MG63 (cell line): ENCODE measurements at places on chromosomes 3 and 15.

DNA sequence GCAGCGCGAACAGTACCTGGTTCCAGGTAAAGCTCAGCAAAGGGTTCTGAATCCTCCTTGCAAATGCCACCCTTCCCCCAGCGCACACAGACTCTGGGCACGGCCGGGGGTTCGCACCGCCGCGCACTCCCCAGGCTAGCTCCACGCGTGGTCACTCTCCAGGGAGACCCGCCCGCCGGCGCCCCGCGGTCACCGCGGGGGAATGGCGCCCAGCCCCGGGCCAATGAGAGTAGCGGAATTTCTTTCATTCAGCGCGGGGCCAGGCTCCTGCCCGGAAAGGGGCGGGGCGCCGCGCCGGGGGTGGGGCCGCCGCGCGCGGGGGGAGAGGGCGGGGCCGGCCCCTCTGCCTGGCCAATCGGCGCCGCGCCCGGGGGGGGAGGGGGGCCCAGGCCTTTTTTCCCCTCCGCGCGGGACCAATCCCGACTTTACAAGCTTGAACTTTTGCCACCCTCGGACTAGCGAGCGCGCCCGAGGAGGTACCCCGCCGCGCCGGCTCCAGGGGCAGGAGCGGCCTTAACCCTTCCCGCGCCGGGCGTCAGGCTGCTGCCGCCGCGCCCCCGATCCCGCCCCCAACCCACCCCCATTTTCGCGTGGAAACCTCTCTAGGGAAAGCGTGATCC, 1.1 kb upstream of the SMAD6 start:
- peak; percentile 98 for DNase-seq

DNA sequence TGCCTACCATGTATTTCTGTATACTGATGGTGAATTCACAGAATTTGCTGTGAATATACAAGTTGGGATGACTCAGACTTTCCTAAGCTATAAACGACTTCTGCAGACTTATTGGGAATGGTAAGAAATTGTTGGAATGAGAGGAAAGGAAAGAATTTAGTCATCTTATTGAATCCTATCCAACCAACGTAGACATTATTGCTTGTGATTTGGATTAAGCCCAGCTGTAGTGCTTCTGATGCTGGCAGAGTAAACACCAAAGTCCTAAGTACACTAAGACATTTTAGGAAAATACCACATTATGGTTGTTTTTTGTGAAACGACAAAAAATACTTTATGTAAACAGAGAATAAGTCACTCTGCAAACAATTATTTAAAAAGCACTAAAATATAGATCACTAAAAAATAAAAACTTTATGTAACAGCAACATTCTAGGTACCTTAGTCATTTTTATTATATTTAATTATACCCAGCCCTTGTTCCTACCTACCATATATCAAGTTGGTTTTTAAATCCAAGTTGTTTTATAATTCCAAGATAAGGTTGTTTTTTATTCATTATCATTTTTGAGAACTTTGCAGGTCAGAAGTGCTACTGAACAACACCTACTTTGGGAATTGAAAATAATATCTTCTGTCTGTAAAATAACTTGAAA, 99.2 kb upstream of the MLF1 start:
- DNase-seq, result peak; percentile 14

DNA sequence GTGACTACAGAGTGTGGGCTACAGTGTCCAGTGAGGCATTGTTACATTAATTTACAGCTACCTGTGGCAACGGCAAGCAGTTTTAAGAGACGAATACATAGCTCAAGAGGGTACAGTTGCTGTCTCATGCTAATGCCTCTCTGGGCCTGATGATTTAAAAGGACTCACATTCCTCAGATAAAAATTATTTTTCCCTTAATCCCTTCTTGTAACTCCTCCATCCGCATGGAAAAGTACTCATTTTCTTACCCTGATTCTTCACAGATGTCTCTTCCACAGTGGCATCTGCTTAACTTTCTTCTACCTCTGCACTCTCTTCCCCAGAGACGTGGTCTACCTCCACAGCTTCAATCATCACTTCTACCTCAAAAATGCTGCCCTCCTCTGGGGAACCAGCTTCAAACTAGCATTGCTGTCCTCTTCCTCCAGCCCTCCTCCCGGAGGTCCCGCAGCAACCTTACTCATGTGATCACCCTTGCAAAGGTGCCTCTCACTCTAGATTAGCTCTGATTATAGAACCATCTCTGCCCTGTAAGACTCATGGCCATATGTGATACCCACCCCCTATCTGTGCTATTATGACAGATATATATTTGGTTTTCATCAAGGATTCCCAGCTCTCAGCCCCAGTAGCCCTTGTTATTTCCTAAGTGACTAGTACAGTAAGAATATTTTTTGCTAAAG, 21.4 kb upstream of the ABHD17C start:
- no peak for DNase-seq

- DNase-seq, result no peak
These were observed 51.7 kb upstream of the ACP3 start for GRCh38 chr3:132265488-132265887.

DNA sequence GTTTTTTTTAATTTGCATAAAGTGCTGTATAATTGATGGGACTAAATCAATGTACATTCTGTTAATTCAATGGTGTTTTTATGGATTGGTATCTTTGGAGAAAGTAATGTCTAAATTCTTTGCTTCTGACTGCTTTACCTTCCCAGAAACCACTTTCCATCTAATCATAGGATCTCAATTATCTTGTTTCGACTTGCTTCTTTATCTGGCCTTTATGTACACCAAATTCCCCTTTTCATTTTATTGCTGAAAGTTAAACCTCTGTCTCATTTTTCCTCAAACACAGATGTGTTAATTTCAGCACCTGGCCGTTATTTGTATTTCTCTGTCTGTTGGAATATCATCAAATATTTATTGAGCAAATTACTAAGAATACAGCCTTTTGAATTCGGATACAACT, 287.3 kb upstream of the GBE1 start:
- DNase-seq, result no peak

GRCh38 chr15:58870451-58870850, 63.0 kb downstream of the SLTM start:
- DNase-seq, result no peak

- no peak for DNase-seq
These were observed 85.0 kb upstream of the CBLB start for GRCh38 chr3:105953831-105954230.

DNA sequence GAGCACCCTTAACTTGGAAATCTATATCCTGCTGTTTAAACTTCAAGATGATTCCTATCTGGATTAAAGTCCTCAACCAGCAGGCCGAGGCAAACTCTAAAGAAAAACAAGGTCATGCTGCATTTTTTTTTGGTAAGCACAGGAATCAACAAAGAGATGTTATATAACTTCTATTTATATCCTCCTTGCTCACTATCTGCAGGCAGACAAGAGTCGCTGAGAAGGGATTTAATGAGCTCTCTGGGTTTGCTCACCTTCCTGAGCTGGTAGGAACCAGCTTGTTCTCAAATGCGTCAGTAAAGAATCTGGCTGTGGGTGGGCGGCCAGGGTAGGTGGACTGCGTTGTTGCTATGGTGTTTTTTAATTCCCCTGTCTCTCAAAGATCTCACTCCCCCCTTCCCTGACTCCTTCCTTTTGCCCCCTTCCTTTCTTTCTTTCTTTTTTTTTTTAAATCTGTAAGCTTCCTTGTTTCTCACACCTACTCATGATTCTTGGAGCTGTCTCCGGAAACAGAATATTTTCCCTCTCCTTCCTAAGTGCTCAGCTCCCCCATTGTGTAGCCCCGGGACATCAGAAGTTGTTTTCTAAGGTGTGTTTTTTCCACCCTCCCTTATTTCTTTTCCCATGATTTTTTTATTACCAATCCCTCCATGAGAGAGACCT, 228.8 kb upstream of the BHLHE40 start:
- no peak for DNase-seq

DNA sequence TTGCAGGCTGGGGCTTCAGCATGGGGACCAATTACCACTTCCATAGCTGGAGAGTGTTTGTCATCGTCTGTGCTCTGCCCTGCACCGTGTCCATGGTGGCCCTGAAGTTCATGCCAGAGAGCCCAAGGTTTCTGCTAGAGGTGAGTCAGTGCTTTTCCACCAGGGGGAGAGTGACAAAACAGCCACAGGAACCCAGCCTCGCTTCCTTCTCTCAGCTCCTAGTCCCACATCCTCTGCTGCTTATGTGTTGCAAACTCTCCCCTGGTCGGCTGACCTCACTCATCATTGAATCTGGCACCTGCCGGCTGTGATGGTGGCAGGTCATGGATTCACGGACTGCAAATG, 158.3 kb downstream of the SV2B start:
- DNase-seq, result no peak

DNA sequence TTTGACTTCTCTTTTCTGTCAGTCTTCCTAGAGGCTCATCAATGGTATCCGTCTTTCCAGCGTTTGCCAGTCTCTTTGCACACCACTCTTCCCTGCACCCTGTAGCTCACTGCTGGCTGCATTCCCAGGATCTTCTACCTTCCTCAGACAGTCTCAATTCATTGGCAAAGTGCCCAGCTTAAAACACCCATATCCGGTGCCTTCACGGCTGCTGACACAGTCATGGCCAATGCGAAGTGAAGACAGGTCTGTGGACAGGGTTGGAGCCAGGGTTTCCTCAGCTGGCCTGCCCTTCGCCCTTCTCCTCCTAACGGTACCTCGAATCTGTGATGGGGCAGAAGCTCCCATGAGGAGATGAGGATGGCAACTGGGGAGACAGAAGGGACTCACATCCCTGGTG, 36.1 kb downstream of the PTH1R start:
- peak; percentile 39 for DNase-seq

- peak; percentile 14 for DNase-seq
These were observed at the start of gene LRRN1 for GRCh38 chr3:3799173-3800079. TSS of gene LRRN1 (plus strand) at chr3:3799431. CDS start at chr3:3844642, 45,211 bp downstream.

GRCh38 chr15:62026487-62027262, 33.6 kb downstream of the VPS13C start:
- DNase-seq, result no peak

DNA sequence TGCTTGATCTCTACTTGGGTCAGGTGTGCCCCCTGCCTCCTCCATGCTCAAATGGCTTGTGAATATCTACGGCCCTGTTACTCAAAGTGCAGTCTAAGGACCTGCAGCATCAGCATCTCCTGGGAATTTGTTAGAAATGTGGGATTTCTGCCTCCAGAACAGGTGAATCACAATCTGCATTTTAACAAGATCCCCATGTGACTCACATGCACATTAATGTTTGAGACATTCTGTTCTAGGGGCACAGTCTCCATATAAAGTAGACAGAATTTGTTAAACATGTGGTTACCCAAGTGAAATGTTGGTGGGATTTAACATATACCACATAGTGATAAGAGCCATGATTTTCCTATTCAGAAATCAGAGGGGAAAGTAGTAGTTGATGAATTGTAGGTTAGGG, 256.2 kb downstream of the NR1D2 start:
- no peak for DNase-seq

- no peak for DNase-seq
These were observed 200.6 kb downstream of the CADM2 start for GRCh38 chr3:85159376-85159775.

DNA sequence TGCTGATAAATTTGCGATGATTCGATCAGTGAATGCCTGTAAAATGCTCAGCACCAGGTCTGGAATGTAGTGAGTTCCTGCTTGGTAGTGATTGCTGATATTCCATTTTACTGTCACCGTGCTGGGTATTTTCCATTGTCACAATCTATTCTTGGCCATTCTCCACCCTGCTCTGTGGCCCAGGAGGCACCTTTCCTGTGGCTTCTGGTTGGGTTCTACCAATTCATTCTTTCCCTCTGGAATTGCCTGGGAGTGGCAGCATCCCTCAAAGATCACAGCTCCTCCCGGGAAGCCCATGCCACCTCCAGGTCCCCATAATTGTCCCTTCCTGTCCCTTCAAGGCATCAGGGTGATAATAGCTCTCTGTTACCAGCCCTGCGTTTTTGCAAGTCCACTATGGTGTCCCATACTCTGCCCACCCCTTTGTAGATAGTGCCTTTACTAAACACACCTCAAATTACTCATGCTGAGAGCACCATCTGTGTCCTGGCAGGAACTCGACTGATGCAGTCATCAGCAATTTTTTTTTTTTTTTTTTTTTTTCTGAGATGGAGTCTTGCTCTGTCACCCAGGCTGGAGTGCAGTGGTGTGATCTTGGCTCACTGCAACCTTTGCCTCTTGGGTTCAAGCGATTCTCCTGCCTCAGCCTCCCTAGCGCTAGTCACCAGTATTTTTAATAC, 177.8 kb upstream of the PROK2 start:
- peak; percentile 26 for DNase-seq

GRCh38 chr3:77296527-77296926, 256.6 kb downstream of the ROBO2 start:
- no peak for DNase-seq

DNA sequence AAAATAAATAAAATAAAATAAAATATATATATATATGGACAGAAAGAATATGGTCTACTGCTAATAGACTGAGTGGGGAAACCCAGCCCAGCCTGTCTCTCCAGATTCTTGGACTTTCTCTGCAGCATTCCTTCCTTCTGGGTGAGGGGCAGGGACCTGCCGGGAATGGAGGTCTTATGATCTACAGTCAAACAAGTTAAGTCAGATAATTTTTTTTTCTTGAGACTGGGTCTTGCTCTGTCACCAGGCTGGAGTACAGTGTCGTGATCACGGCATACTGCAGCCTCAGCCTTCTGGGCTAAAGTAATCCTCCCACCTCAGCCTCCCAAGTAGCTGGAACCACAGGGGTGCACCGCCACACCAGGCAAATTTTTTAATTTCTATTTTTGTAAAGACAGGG, 33.5 kb upstream of the ZNF774 start:
- DNase-seq, result no peak

DNA sequence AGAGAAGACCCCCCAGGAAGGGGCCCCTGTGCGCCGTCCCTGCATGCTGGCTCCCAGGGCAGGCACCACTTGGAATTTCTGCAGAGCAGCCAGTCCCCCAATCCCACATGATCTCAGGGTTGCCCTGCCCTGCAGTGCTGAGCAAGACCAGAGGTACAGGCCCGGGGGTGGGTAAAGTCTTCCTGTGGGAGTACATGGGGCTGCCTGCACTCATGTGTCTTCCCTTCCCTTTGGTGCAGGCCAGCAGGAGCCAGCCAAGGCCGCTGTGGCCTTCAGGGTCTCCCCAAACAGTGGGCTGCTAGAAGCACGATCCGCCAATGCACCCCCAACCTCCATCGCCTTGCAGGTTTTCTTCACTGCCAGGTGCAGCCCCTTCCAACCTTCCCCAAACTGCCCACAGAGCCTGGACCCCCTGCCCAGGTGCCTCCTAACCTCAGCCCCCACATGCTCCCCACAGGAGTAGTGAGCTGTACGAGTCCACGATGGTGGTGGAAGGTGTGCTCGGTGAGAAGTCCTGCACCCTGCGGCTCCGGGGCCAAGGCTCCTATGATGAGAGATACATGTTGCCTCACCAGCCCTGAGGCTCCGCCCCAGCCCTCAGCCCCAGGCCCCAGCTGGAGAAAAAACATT, 15.0 kb downstream of the ACAA1 start:
- no peak for DNase-seq

DNA sequence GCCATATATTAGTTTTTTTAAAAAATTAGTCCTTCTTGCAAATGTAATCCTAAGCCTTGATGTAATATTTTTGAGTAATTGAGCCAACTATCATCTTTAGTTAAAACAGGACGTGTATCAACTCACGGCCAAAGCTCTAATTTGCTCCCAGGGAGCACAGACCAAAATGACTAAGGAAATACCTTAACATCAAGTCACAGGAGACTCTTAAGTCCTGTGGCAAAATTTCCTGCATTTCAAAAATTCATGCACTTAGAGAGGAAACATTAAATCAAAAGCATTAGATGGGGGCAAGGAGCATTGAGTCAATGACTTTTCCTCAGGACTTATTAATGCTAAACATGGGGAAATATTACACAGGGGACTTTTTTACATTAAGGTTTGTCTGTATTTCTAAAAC, 276.0 kb downstream of the MFSD1 start:
- DNase-seq, result peak; percentile 49

GRCh38 chr3:11331101-11331500, 58.9 kb downstream of the ATG7 start:
- DNase-seq, result no peak
